ENCODE measurements at places on chromosomes 3 and 15. TPM values are rescaled to one million over a fixed set of nuclear protein-coding genes. Genes with fewer than 3 reads are reported as not detected.

Gene GRM7
- polyA plus RNA-seq, result 3.2 TPM

DNA sequence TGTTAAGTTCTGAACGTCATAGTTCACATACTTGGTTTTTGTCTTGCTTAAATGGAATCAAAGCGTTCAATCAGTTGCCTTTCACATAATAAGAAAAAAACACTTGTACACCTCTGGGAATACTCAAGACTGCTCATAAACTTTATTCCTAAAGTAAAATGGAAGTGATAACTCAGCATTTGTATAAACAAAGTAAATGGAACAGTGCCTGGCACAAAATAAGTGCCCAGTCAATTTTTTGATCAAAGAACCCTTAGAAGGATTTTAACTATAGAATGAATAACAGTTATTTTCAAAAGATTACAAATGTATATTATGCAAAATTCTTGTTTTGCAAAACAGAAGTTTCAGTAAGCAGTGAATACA lies 1.3 kb downstream of the RAB5A start:
- peak overlapping the region; percentile 98 for H3K4me3 ChIP-seq
- peaks cover 14% of the 10 kb centered on the region for H3K4me1 ChIP-seq
- no peak for DNase-seq
- H3K36me3 ChIP-seq, result no peaks in the 10 kb centered on the region

DNA sequence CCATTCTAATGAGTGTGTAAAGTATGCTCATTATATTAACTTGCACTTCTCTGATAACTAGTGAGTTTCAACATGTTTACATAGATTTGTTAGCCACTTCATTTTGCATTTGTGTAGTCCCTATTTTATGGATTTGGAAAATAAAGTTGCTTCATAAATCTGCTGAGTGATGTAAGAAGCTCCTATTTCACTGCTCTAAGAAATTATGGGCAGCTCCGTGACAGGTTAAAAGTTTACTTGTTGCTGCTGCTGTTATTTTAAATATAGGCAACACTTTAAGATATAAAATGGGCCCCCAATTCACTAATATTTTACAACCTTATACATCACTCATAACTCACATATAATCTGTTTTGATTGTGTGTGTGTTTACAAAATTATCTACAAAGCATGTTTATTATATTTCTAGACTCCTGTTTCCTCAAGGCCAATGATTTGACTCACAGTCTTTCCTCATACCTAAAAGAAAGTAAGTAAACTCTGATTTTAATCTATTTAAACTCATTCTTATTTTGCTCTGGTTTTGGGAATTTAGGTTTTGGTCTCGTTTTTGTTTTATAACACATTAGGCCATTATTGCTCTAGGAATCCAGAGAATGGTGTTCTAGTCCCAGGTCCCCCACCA lies 51.7 kb upstream of the FILIP1L start:
- no peaks in the 10 kb centered on the region for H3K36me3 ChIP-seq
- no peaks in the 10 kb centered on the region for H3K27me3 ChIP-seq
- no peak overlapping the region for H3K4me3 ChIP-seq
- no peak for DNase-seq
- H3K4me1 ChIP-seq, result peaks cover 13% of the 10 kb centered on the region

Gene PLOD2
- polyA plus RNA-seq, result 9.9 TPM

DNA sequence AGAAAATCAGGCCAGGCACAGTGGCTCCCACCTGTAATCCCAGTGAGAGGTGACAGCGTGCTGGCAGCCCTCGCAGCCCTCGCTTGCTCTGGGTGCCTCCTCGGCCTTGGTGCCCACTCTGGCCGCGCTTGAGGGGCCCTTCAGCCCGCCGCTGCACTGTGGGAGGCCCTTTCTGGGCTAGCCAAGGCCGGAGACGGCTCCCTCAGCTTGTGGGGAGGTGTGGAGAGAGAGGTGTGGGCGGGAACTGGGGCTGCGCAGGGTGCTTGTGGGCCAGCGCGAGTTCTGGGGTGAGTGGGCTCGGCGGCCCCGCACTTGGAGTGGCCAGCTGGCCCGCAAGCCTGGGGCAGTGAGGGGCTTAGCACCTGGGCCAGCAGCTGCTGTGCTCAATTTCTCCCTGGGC lies 252.6 kb downstream of the FOXP1 start:
- H3K4me3 ChIP-seq, result no peak overlapping the region
- no peak overlapping the region for H3K27ac ChIP-seq
- DNase-seq, result no peak
- H3K27me3 ChIP-seq, result no peaks in the 10 kb centered on the region

Gene SRPRB
- polyA plus RNA-seq, result 104 TPM

Gene VIPR1
- 3.4 TPM for polyA plus RNA-seq

GRCh38 chr3:194306771-194307640 lies 44.1 kb downstream of the CPN2 start:
- no peak overlapping the region for H3K27ac ChIP-seq
- H3K4me3 ChIP-seq, result no peak overlapping the region
- no peak for DNase-seq
- peaks cover 4% of the 10 kb centered on the region for H3K4me1 ChIP-seq
- no peaks in the 10 kb centered on the region for H3K36me3 ChIP-seq
- no peaks in the 10 kb centered on the region for H3K27me3 ChIP-seq

GRCh38 chr3:81760215-81760614 lies 1.2 kb downstream of the GBE1 start:
- DNase-seq, result no peak
- H3K36me3 ChIP-seq, result no peaks in the 10 kb centered on the region
- H3K27ac ChIP-seq, result peak overlapping the region; percentile 100
- H3K27me3 ChIP-seq, result no peaks in the 10 kb centered on the region

- no peak for DNase-seq
- no peak overlapping the region for H3K27ac ChIP-seq
- H3K27me3 ChIP-seq, result no peaks in the 10 kb centered on the region
- no peaks in the 10 kb centered on the region for H3K36me3 ChIP-seq
- H3K4me1 ChIP-seq, result peaks cover 3% of the 10 kb centered on the region
- no peak overlapping the region for H3K4me3 ChIP-seq
Observed at GRCh38 chr3:125350597-125350996, 24.5 kb downstream of the ZNF148 start.

- H3K4me3 ChIP-seq, result peak overlapping the region; percentile 50
- peak; percentile 16 for DNase-seq
- H3K36me3 ChIP-seq, result no peaks in the 10 kb centered on the region
- H3K27me3 ChIP-seq, result no peaks in the 10 kb centered on the region
- peaks cover 8% of the 10 kb centered on the region for H3K4me1 ChIP-seq
Observed at GRCh38 chr3:28575746-28576613, 227.4 kb upstream of the AZI2 start.

Gene TRIM69
- 120 TPM for polyA plus RNA-seq

- H3K36me3 ChIP-seq, result no peaks in the 10 kb centered on the region
- no peak overlapping the region for H3K27ac ChIP-seq
- DNase-seq, result no peak
- H3K27me3 ChIP-seq, result no peaks in the 10 kb centered on the region
- H3K4me1 ChIP-seq, result peaks cover 17% of the 10 kb centered on the region
Observed at GRCh38 chr3:56929809-56930615, 128.3 kb upstream of the ARHGEF3 start.

- H3K36me3 ChIP-seq, result no peaks in the 10 kb centered on the region
- H3K4me1 ChIP-seq, result peaks cover 7% of the 10 kb centered on the region
- no peaks in the 10 kb centered on the region for H3K27me3 ChIP-seq
Observed at GRCh38 chr3:177824190-177824786, 627.0 kb upstream of the TBL1XR1 start.

Gene ANKRD63
- not detected for polyA plus RNA-seq

- peaks cover 25% of the 10 kb centered on the region for H3K4me1 ChIP-seq
- no peaks in the 10 kb centered on the region for H3K27me3 ChIP-seq
- DNase-seq, result no peak
- no peak overlapping the region for H3K27ac ChIP-seq
- no peaks in the 10 kb centered on the region for H3K36me3 ChIP-seq
Observed at GRCh38 chr15:78907577-78907976, 34.9 kb downstream of the MORF4L1 start.

GRCh38 chr3:9179826-9180763 lies 69.4 kb downstream of the SRGAP3 start:
- peaks cover 3% of the 10 kb centered on the region for H3K4me1 ChIP-seq
- no peak overlapping the region for H3K27ac ChIP-seq
- no peaks in the 10 kb centered on the region for H3K27me3 ChIP-seq
- H3K36me3 ChIP-seq, result no peaks in the 10 kb centered on the region
- DNase-seq, result no peak
- no peak overlapping the region for H3K4me3 ChIP-seq

GRCh38 chr3:42651248-42652091 lies 2.0 kb upstream of the ZBTB47 start:
- DNase-seq, result no peak
- no peaks in the 10 kb centered on the region for H3K27me3 ChIP-seq
- H3K4me3 ChIP-seq, result no peak overlapping the region
- H3K36me3 ChIP-seq, result no peaks in the 10 kb centered on the region

GRCh38 chr15:60620708-60621107 lies 141.8 kb upstream of the ICE2 start:
- no peak overlapping the region for H3K4me3 ChIP-seq
- H3K36me3 ChIP-seq, result no peaks in the 10 kb centered on the region
- DNase-seq, result no peak
- no peaks in the 10 kb centered on the region for H3K27me3 ChIP-seq

Gene POLQ
- polyA plus RNA-seq, result 3.7 TPM
